ENCODE measurements at places on chromosomes 1 and 21.

- no peak for DNase-seq
Measured at GRCh38 chr1:21857840-21858670, 46.0 kb downstream of the LDLRAD2 start.

- no peak for DNase-seq
Measured at GRCh38 chr1:244732851-244733450, 80.0 kb downstream of the DESI2 start.

GRCh38 chr1:26493267-26493666, 21.0 kb downstream of the HMGN2 start:
- no peak for DNase-seq

- no peak for DNase-seq
Measured at GRCh38 chr1:22383526-22384294, 67.9 kb upstream of the ZBTB40 start.

- DNase-seq, result no peak
Measured at GRCh38 chr1:91245435-91245834, 159.2 kb downstream of the HFM1 start.

DNA sequence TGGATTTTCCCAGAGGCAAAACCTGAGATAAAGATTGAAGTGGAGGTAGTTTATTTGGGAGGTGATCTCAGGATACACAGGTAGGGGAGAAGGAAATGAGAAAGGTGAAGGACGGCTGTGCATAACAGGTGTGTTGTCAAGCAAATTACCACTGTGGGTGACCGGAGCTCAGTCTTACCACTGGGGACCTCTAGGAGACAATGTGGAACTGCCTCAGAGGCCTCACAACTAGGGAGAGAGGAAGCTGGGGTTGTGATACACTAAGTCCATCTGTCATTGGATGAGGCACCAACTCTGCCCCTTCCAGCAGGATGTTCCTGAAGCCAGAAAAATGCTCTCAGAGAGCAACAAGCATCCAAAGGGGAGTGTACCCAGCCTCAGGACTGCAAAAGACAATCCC, 32.6 kb downstream of the GRIK3 start:
- DNase-seq, result no peak

DNA sequence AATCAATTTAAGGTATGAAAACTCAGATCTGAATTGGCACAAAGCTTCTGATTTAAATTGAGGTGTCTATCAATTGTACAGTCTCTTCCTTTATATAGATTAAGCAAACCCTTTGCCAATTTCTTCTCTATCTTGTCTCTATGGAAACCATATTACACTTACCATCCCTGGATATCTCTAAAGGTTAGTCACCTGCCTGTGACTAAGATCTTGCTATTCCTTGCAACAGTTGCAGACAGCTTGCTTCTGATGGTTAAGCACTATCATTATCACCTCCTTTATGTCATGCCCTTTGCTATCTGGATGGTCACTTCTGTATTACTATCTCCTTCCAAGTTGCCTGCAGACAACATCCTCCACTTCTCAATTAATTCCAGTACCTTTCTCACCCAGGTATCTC, 998.6 kb upstream of the B3GALT2 start:
- DNase-seq, result no peak

- DNase-seq, result no peak
Measured at GRCh38 chr1:89786628-89787214, 34.1 kb upstream of the LRRC8D start.

GRCh38 chr1:152002960-152003359, 9.3 kb upstream of the S100A10 start:
- DNase-seq, result no peak

DNA sequence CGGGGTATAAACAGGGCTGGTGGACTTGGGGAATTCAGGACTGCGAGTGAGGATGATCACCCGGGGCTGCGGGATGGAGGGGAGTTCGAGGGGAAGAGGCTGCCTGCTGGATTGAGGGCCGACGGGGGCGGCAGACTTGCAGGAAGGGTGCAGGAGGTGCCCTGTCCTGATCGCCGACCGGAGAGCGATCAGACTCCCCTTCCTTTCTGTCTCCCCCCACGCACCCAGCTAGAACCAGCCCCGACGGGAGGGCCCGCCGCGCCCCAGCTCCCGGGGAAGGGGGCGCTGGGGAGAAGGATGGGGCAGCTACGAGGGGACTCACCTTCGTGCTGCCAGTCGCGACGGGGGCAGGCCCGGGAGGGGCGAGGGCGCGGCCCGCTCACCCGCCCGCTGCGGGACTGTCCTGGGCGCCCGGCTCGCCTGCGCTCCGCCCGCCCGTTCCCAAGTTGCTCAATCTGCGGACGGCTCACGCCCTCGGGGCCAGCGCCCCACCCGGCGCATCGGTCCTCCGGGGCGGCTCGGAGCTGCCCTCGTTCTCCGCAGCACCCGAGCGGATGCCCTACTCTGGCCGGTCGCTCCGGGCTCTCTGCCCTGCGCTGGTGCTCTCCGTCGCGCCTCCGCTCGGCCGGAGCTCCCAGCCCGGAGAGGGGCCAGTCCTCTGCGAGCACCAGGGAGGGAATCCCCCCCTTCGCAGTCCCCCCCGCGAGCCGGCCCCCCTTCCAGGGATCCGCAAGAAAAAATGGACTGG, at the start of gene RSPO1:
Gene RSPO1, minus strand, starts transcription at position 649 of the 748 bp plus-strand sequence. CDS start 5,231 bp downstream, outside the sequence.
- no peak for DNase-seq

DNA sequence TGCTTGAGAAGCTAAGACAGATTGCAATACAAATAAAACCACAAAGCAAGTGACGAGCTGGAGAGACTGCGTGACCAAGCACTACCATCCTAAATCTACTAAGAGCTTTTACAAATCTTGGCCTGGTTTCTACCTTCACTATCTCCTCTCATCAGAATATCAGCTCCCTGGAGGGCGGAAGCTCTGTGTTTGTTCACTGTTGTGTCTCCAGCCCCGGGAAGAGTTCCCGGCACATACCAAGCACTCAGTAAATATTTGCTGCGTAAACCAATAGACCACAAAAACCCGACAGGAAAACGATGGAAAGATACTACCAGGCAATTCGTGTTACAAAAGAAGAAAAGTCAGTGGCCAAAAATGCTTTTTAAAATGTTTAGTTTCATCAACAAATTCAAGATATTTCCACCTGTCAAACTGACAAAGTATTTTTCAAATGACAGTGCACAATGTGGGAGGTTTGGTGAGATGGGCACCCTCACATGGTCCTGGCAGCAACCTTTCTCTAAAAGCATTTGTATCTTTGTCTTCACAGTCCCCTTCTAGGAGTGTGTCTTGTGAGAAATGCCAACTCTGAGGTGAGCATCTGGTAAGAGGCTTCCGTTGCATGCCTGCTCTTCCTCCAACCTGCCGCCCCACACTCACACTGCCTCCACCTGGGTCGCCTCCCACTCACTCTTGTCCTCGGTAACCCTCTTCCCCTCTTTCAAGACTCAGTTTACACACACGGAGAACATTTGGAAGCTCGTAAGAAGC, 34.7 kb downstream of the SLC1A7 start:
- DNase-seq, result no peak

GRCh38 chr1:20885121-20885520, 98.0 kb upstream of the HP1BP3 start:
- DNase-seq, result no peak

DNA sequence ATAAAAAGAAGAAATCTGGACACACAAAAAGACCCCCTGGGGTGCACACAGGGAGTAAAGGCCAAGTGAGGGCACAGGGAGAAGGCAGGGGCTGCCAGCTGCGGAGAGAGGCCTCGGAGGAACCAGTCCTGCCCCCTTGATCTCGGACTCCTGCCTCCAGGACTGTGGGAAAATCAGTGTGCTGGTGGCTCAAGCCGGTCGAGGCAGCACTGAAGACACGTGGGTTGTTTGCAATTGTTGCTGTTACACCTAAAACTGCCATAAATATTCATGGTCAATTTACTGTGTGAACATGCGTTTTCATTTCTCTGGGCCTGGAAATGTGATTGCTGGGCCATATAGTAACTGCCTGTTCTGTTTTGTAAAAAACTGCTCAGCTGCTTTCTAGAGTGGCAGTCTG, 18.5 kb downstream of the IBA57 start:
- DNase-seq, result no peak

DNA sequence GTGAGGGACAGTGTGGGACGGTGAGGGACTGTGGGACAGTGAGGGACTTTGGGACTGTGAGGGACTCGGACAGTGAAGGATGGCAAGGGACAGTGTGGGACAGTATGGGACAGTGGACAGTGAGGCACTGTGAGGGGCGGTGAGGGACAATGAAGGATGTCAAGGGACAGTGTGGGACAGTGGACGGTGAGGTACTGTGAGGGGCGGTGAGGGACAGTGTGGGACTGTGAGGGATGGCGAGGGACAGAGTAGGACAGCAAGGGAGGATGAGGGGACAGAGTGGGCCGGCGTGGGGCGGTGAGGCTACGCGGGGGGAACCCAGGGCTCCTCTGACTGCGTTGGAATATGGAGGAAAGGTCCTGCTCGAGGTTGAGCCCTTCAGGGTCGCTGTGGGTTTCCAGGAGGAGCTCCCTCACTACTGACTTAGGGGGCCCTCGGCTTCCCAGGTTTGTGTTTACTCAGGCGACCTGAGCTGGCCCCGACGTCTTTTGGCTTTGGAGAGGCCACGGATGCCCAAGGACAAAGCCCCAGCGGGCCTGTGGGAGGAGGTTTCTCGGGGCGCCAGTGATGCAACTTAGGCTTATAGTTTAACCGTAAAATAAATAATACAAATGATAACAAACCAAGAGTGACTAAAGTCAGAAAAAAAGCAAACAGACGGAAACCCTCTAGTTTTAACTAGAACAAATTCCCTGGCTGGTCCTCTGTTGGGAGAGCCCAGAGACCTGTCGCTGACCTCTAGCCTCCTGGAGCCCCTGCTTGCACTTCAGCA, 1.1 kb upstream of the ERRFI1 start:
- no peak for DNase-seq

GRCh38 chr1:207495801-207496792, at the start of gene CR1:
Gene CR1, plus strand, starts transcription at chr1:207496157. Its CDS starts 111 bp downstream, at chr1:207496268.
- DNase-seq, result peak; percentile 13

DNA sequence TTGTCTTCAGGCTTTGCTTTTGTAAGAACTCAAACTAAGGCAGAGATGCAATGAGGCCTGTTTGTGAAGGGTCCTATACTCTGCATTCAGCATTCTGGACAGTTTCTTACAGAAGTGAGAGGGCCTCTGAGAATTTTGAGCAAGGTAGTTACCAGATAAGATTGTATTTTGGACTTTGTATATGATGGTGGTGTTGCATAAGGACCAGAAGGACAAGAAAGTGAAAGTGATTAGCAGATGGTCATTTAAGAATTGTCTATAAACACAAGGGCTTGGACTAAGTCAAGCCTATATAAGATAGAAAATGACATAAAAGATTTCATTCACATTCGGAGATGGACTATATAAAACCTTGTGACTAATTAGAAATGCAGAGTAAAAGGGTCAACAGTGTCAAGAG, 537.0 kb downstream of the PTBP2 start:
- no peak for DNase-seq

- no peak for DNase-seq
Measured at GRCh38 chr21:46645840-46646239, 10.4 kb downstream of the PRMT2 start.

DNA sequence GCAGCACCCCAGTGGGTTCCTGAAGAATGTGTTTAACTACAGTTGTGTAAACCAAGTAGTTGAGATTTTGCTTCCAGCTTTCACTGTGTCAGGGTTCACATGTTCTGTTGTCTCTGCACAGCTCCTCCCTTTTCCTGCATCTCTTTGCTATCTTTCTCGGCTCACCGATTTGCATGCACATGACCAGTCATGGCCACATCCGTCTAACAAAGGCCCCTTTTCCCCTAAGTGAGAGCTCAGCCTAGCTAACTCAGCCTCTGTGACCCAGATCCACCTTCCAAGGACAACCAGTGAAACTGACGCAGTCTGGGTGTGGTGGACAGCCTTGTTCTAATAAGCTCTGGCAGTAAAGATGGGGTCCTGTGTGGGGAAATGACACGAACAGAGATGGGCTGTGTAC, 101.1 kb downstream of the ZP4 start:
- no peak for DNase-seq

DNA sequence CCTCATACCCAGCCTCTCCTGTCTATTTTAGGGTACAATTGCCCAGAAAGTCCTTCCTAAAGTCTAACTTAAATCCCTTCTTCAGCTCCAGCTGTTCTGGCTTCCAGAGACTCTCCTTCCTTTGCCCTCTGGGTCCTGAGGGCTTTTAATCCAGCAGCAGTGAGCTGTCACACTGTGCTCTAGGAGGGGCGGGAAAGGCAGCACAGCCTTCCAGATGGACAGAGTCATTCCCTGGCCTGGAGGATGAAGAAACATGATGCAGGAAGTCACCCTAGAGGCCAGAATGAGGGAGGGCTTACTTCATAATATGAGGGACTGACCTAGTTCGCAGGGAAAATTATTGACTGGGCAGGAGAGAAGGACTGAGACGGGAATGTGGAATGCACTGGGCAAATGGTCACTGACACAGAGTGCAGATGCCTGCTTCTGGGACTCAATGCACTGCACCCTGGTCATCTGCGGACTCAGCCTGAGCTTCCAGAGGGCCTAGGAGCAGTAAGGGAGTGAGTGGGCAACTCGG, 1.3 kb downstream of the SH2D2A start:
- no peak for DNase-seq

DNA sequence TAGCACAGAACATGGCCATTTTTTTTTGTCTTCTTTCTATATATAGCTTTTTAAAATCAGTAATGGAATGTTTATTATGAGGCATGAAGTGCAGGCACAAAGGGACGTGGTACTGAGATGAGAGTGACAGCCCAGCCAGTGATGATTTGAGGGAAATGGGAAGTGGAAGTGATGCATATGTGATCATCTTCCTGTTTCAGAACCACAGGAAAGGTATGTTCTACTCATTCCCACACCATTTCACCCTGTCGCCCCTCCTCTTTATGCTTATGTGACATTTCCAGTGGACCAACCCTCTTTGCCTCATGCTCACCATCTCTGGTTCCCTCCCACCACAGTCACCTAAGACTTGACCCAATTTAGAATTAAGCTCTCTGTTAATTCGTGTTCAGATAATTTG, 24.3 kb downstream of the PTGS2 start:
- DNase-seq, result no peak

DNA sequence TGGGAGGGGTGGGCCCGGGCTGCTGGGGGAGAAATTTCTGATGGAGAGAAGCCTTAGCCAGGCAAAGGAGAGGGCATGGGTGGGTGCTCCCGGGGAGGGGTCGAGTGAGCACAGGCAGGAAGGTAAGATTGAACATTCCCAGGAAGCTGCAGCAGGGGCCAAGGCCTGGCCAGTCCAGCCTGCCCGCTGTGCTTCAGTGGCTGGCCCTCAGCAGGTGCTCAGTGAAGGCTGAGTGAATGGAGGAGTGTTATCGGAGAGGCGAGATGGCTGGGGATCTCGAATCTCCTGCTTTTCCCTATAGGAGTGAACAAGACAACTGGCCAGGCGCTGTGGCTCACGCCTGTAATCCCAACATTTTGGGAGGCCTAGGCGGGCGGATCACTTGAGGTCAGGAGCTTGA, 20.9 kb downstream of the SPSB1 start:
- no peak for DNase-seq

- no peak for DNase-seq
Measured at GRCh38 chr1:240423246-240423924, 188.6 kb downstream of the GREM2 start.

DNA sequence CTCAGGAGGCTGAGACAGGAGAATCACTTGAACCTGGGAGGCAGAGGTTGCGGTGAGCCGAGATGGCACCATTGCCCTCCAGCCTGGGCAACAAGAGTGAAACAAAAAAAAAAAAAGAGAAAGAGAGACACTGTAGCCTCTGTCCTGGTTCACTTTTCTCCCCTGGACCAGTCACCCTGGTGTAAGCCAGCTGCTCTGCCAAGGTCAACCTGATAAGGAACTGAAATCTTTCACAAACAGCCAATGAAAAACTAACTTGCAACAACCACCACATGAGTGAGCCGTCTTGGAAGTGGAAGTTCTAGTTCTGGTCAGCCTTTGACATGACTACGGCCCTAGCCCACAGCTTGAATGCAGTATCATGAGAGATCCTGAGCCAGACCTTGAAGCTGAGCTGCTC, 36.8 kb upstream of the CXADR start:
- no peak for DNase-seq

GRCh38 chr1:228781161-228781808, 46.0 kb downstream of the RHOU start:
- DNase-seq, result no peak

Measured in activated CD4-positive, alpha-beta T cell treated with anti-CD3 and anti-CD28 coated beads for 1 hour (primary cell).